Tibial nerve (tissue), 4 donors: ENCODE measurements at places on chromosomes 7 and 10. TPM values are rescaled to one million over a fixed set of nuclear protein-coding genes. Genes with fewer than 3 reads are reported as not detected.

Gene FGF8
- total RNA-seq: not detected

- peak overlapping the region; percentile 13 for H3K4me3 ChIP-seq
- no peak for DNase-seq
- H3K36me3 ChIP-seq: no peaks in the 10 kb centered on the region
- H3K27ac ChIP-seq: no peak overlapping the region
Measured at GRCh38 chr10:102408131-102408727, 10.4 kb downstream of the PSD start.

DNA sequence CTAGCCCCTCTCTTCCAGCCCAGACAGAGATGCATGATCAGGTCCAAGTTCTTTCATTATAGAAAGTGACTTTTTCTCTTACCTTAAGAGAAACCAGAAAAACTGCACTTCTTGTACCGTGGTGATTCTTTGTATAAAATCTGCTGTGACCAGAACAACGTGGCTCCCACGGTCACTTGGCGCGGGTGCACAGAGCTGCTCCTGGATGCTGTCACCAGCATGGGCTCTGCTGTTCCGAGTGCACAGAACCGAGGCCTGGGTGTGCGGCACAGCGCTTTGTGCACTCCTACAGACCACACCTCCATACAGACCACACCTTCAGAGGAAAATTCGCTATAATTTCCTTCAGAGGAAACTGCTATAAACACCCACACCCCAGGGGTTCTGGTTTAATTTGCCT lies 26.0 kb downstream of the VIPR2 start:
- H3K4me1 ChIP-seq: no peaks in the 10 kb centered on the region
- peaks cover 8% of the 10 kb centered on the region for H3K27me3 ChIP-seq
- DNase-seq: no peak
- no peak overlapping the region for H3K4me3 ChIP-seq

- no peak overlapping the region for H3K4me3 ChIP-seq
- H3K4me1 ChIP-seq: no peaks in the 10 kb centered on the region
- no peaks in the 10 kb centered on the region for H3K27me3 ChIP-seq
- H3K27ac ChIP-seq: no peak overlapping the region
Measured at GRCh38 chr10:73879296-73880173, 5.2 kb upstream of the CAMK2G start.

GRCh38 chr7:97022491-97023306 lies 1.9 kb downstream of the DLX5 start:
- H3K4me3 ChIP-seq: no peak overlapping the region
- no peaks in the 10 kb centered on the region for H3K4me1 ChIP-seq
- H3K36me3 ChIP-seq: no peaks in the 10 kb centered on the region
- no peak overlapping the region for H3K27ac ChIP-seq
- DNase-seq: no peak
